ENCODE measurements at places on chromosomes 4 and X.

DNA sequence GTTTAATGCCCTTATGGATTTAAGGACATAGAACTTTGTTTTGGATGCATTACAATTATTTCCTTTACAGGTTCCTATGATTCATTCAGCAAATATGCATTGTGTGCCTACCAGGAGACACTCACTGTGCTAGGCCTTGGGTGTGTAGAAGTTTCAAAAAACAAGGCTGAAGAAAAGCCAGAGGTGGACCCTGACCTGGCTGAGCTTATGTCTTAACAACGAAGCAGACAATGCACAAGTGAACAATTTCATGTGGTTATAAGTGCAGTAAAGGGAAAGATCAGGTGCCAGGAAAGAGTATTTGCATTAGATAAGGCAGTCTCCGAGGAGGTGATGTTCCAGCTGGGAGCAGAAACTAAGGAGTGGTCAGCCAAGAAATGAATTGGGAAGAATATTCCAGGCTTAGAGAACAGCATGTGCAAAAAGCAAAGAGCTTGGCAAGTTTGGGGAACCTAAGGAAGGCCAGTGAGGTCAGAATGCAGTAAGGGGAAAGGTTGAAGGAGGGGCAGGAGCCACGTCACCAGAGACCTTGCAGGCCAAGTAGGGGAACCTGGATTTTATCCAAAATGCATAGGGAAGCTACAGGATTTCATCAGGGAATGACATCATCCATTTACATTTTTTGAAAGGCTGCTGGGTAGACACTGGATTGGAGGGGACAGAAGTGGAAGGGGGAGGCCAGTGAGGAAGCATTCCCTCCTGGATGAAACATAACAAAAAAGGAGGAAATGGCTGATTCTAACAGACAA is 193.6 kb downstream of the SOWAHB start:
- no peak for DNase-seq

DNA sequence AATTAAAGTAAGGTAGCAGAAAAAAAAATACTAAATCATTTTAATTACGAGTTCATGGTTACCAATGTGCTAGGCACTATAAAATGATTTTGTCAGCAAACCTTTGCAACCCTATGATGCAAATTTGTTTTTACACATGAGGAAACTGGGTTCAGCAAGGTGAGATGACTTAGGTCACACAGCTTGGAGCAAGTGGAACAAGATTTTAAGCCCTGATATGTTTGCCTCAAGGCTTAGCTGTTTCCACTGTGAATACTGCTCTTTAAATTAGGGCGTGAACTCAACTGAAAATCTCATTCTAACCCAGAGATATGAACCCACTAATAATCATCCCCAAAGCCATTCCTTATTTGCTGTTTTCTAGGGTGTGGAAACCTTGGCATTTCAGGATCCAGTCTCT is 86.3 kb downstream of the CEP44 start:
- DNase-seq = no peak

DNA sequence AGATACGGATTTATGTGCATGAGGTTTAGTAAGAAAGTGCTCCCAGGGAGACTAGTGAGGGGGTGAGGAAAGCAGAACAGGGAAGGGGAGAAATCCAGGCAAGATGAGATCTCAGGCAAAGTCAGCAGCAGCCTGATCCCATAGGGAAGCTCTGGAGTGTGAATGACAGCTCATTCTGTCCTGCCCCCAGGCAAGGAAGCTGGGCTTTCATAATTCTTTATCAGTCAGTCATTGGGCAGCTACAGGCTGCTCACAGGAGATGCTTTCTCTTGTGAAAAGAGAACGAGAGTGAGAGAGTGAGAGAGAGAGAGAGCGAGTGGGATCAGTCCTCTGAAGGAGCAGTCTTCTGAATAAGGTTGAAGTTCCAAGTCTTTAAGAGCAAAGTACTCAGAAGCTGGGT is 48.1 kb downstream of the SRPX start:
- no peak for DNase-seq

GRCh38 chr4:27973056-27973455 is 1112.4 kb downstream of the STIM2 start:
- DNase-seq = no peak

- DNase-seq = no peak
Observed at GRCh38 chr4:58188316-58188715, 1078.1 kb upstream of the IGFBP7 start.

DNA sequence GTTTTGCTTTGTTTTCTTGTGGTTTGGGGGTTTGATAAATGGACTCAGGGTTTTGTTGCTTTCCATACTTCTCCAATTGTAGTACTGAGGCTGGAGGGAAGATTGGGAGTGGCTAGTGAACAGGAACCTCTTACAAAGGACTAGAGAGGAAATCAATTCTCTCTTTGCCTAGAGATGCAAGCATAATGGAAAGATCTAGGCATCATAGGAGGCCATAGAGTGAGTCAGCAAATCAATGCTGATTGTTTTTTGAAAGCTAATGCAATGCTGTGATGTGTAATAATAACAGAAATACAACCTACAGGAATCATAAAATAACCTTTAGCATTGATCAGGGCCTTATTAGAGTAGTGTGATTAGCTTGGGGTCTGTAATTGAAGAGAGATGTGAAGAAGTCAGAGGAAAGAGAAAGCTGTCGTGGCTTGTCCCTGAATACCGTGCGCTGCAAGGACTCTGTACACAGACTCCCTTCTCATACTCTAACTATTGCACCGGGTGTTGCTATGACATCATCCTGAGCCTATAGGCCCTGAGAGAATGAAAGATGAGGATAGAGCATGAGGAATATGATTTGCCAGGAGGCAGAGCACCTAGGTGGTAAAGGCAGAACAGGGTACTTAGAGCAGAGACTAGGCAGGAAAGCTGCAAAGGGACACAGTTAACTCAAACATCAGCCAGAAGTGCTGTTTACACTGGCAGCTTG is 29.3 kb upstream of the GPR101 start:
- no peak for DNase-seq

- DNase-seq = no peak
Observed at GRCh38 chrX:476724-477075, 90.0 kb upstream of the PPP2R3B start.

DNA sequence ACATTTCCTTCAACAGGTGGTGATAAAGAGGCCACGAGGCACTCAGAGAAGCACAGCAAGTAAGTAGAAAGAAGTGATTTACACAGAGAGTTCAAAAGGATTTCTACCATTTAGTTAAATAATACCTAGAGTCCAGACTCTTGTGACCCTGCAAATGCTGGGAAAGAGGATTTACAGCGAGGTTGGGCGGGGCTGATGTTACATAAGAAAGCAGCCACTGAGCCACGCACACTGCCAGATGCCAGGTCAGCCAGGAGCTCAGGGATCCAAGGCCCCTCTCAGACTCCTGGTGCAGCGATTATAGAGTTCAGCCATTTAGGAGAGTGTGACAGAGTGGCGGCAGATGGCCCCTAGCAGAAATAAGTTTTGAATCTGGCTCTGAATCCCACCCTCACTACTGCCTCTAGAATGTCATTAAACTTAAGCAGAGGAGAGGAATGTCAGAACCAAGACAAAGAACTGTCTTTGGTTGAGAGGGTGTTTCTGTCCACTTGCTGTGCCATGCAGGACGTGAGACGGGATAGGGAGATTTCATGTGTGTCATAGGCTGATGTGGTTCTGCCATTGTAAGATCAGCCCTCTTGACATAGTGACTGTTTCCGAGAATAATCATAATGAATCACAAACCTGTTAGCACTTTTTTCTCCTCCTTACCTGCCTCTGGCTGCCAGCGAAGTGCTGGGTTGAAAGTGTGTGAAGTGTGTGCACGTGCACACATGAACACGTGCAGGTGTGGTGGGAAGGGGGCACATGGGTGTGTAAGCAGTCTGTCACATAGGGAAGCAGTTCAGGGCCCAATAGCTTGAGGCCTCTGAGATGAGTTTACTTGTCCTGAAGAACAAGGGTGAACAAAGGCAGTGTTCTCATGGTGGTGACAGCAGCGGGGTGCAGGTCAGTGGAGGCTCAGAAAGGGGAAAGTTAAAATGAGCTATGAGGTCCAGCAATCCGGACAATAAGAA is 50.1 kb downstream of the MFAP3L start:
- DNase-seq = no peak
